Activated CD4-positive, alpha-beta memory T cell treated with anti-CD3 and anti-CD28 coated beads, Interleukin-2, amount 10 ng/mL, durations not matched to agents 7 days and 5 days (primary cell): ENCODE measurements at places on chromosomes 13 and 19.

DNA sequence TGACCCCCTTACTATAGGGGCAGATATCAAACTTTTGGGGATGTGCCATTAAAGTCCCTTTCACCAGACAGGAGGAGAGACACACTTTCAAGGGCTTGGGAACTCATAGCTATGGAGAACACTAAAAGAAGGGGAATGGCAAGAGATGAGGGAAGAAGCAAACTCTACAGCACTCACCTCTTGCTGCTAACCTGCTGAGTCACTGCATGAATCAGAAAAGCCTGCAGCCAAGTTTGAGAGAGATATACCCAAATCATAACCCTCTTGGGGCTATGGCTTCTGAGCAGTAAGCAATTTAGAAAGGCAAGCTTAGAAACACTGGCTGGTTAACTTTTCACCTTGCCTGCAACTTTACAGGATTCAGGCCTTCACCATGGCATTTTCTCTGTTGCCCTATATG is 1028.0 kb downstream of the UQCRFS1 start:
- no peak for DNase-seq

DNA sequence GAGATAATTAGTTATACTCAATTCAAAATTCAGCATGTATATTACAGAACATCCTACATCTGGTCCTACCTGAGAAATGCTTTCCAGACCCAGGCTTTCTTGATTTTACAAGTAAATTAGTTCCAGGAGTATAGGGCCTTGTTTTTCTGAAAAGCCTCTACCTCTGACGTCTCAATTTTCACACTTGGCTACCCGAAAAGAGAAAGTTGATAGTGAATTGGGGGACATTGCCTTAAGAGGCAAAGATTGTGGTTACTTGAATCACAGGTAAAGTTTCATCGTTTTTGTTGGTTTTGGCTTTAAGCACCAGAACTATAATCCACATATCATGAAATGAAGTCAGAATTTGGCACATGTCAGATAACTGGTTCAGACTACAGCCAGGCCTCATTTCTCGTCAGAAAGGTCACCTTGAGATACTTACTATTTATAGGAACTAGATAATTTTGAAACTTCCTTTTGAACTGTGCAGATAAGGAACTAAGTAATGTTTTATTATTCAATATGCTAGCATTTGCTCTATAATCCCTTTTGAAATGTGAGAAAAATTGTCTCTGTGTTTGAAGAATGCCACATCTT is 30.8 kb downstream of the FAM124A start:
- no peak for DNase-seq

- peak; percentile 35 for DNase-seq
Measured at GRCh38 chr19:7505682-7506384, 10.1 kb upstream of the ZNF358 start.

DNA sequence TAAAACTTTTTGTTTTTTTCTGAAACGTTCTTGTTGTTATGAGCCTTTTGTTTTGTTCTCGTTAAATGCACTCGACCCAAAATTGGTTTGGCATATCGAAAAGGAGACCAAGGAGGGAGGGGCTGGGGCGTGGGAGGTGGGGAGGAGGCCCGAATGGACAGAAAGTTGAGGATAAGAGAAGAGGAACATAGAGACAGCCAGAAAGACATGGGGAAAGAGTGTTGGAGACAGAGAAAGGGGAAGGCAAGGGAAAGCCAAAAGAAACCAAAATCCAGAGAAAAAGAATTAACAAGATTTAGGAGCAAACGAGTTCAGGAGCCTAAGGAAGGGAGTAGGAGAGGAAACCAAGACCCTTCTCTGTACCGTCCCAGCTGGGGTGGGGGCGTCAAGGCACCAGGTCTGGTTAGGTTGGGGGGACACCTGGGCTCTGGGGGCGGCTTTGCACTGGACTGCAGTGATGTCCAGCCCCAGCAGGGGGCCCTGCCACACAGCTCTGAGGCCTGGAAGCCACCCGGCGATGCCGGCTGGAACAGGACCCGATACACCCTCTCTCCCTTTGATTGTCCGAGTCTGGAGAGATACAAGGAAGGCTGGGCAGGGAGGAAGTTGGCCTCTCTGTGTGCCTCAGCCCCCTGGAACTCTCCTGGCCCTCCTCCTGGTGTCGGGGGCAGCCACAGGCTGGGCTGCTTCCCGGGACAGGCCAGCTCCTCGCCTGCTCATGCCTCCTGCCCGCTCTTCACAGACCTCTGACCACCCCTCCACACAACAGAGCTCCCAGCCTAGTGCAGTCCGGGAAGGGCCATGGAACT is 11.6 kb upstream of the ASF1B start:
- peak; percentile 61 for DNase-seq

GRCh38 chr13:39862900-39863299 is 207.4 kb downstream of the COG6 start:
- DNase-seq, result no peak

- no peak for DNase-seq
Measured at GRCh38 chr13:33845572-33846302, 27.8 kb downstream of the RFC3 start.

DNA sequence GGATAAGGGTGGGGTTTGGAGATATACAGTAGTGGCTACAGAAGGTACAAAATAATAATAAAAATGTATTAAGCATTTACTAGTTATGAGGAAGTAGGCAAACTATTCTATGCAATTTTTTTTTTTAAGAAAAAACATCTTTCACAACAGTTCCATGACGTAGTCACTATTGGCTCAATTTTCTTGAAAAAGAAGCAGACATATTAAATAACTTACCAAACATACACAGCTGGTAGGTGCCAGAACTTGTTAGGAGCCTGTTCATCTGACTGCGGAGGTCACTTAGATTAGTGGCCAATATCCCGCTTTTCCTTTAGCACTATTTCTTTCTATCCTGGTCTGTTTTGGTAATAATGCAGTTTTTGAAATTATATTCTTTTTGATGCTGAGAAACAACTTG is 593.5 kb downstream of the KCTD12 start:
- DNase-seq, result no peak

GRCh38 chr13:28099396-28100149 is 803 bp downstream of the FLT3 start:
- no peak for DNase-seq

DNA sequence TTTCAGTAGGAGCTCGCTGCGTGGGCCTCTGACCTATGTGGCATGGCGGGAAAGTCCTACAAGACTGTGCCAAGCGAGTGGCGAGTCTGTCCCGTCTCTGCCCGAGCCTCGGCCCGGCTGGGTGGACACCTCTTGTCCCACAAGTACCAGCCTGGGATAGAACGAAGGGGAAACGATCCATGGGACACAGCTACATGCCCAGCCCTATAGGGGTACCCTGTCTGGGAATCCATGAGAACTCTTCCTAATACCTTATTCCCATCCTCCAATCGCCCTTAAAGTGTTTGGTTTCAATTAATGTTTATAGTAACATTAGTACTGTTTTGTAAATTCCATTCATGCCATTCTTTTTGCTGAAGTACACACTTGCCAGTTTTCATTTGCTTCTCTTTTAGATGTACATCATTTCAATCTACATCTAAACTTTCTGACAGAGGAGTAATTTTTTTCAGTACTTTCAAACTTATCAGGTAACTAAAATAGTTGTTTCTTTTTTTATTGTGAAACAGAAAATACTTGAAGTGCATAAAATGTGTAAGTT is 667 bp upstream of the ZNF790 start:
- DNase-seq, result no peak

GRCh38 chr19:32877323-32877912 is 7.9 kb upstream of the SLC7A9 start:
- DNase-seq, result no peak

GRCh38 chr13:88217883-88218282 is 546.7 kb downstream of the SLITRK5 start:
- DNase-seq, result no peak

- DNase-seq, result no peak
Measured at GRCh38 chr13:21230516-21230915, 54.1 kb downstream of the MRPL57 start.

GRCh38 chr19:48170817-48171347 is 402 bp downstream of the ZSWIM9 start:
- peak; percentile 21 for DNase-seq

DNA sequence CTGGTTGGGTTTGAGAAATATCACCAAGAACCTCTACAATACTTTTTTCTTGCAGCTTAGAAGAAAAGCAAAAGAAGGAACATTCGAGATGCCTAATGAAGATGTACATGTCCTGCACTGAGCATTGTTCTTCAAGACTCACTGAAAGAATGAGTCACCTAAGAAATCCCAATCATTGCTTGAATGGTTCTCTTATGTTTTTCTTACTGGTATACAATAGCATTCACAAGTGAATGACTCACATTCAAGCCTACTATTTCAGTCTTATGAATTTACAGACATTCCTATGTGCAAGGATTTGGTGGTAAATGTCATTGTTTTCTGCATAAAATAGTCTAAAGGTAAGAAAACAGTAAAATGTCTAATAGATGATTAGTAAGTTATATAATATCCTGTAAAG is 594.6 kb downstream of the PCDH9 start:
- DNase-seq, result no peak

GRCh38 chr19:7177926-7178325 is 108.4 kb downstream of the ZNF557 start:
- no peak for DNase-seq

DNA sequence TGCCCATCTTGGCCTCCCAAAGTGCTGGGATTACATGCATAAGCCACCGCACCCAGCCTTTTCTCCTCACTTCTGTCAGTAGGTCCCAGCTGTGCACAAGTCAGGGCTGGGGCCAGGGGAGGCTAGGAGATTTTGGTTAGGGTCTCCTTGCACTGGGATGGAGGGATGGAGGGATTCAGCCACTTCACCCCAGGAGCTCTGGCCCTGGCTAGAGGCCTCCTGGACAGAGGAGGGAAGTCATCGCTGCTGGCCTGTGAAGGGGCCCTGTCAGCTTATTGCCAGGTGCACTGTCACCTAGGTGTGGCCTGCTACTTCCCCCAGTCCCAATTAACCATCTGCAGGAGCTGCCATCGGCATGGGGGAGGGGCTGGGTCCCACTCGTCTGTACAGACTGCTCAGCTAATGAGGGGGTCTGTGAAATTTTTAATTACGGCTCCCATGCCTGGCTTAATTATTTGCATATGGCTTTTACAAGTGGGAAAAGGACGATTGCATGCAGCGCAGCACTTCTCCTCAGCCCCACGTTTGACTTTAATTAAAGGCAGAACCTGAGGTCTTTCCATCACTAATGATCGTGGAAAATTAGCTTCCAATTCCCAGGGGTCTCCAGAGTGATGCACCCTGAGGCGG is 52.4 kb downstream of the CHST8 start:
- no peak for DNase-seq

- no peak for DNase-seq
Measured at GRCh38 chr13:47252627-47253026, 355.8 kb upstream of the HTR2A start.

- no peak for DNase-seq
Measured at GRCh38 chr13:99406799-99407201, 94.5 kb upstream of the TM9SF2 start.

DNA sequence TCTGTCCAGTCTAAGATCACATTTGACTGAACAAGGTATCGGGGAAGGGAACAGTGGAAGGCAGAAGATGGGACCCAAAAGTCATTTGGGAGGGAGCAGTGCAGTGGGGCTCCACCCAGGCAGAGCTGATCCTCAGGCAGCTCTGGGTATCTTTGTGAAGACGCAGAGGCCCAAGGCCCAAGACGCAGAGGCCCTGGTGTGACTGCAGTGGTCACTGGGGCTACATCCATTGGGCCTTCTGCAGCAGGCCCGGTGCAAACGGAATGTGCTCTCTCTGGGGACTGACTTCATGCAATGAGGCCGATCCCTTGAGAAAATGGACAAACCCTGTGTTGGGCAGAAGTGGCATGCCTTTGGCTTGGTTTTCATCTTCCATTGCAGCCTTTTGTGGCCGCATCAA is 463.4 kb upstream of the ZNF507 start:
- no peak for DNase-seq

- no peak for DNase-seq
Measured at GRCh38 chr13:50531917-50532899, 311.3 kb downstream of the DLEU7 start.

DNA sequence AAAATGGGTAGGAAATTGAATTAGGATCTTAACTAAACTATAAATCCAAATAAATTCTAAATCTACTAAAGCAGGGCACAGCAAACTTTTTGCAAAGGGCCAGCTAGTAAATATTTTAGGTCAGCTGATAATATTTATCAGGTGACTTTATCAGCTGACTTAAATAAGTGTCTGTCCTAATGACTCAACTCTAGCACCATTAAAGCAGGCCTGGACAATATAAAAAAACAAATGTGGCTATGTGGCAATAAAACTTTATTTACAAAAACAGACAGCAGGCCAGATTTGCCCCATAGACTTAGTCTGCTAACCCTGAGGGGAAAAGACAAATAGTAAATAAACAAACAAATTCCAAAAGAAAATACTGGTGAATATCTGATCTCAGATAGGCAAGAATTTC is 27.7 kb upstream of the DOCK9 start:
- no peak for DNase-seq

DNA sequence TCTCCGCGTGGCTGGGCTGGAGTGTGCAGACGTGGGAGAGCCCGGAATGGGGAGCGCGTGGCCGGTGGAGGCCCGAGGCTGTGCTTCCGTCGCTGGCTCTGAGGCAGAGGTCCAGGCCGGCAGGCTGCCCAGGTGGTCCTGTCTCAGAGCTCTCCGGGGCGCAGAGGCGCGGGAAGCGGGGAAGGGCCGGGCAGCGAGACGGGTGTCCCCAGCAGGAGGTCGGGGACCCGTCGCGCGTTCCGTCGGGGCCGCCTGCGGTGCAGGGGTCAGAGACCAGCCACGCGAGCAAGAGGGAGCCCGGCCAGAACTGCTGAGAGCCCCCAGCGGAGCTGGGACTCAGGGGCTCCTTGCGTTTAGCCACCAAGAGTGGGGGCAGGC is 1.3 kb upstream of the C1QTNF9 start:
- DNase-seq, result no peak

DNA sequence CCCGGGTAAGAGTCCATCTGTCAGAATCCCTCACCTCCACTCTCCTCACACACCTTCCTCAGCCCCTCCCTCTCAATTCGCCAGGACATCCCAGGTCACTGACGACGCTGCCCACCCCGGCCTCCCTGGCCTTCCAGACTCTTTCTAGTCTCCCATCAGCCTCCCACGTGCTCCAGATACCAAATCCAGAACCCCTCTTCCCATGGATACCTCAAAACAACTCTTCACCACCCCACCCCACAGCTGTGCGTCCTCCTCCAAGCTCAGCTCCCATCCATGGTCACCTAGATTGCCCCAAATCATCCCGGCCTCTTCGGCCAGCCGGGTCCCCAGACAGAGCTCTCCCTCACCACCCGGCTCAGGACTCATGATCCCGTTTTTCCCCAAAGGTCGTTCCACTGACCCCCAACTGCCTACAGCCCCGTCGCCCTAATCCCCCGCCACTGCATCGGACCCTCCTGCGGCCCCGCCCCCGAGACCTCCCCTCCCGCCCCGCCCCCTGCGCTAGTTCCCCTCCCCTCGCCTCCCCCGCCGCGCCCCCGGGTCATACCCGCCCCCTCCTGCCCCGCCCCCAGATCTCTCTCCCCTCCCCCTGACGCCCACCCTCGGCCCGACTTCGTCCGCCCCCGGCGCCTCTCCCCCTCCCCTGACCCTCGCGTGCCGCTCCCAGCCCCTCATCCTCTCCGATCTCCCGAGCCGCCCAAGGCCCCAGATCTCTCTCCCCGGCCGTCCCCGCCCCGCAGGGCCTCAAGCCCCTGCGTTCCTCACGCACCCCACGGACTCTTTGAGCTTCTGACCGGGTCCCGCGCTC is 546 bp downstream of the UBXN6 start:
- DNase-seq, result peak; percentile 44
